ENCODE measurements at places on chromosomes 12 and 14. TPM values are rescaled to one million over a fixed set of nuclear protein-coding genes. Genes with fewer than 3 reads are reported as not detected.

DNA sequence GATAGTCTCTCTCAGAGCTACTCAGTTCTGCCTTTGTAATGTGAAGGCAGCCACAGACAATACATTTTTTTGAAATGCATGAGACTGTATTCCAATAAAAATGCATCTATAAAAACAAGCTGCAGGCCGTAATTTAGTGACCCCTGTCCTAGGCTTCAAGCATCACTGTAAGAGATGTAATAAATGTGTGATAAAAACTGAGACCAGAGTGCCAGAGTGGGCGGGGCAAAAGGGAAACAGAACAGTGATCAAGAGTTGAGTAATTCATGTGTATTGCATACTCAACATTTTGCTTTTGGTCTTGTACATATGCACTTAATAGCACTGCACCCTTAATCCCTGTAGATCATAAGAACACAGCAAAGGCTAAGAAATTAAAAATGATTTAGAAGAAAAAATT lies 743.5 kb downstream of the DIO2 start:
- no peak for DNase-seq

GRCh38 chr14:90109858-90110257 lies 48.1 kb downstream of the KCNK13 start:
- DNase-seq = no peak

DNA sequence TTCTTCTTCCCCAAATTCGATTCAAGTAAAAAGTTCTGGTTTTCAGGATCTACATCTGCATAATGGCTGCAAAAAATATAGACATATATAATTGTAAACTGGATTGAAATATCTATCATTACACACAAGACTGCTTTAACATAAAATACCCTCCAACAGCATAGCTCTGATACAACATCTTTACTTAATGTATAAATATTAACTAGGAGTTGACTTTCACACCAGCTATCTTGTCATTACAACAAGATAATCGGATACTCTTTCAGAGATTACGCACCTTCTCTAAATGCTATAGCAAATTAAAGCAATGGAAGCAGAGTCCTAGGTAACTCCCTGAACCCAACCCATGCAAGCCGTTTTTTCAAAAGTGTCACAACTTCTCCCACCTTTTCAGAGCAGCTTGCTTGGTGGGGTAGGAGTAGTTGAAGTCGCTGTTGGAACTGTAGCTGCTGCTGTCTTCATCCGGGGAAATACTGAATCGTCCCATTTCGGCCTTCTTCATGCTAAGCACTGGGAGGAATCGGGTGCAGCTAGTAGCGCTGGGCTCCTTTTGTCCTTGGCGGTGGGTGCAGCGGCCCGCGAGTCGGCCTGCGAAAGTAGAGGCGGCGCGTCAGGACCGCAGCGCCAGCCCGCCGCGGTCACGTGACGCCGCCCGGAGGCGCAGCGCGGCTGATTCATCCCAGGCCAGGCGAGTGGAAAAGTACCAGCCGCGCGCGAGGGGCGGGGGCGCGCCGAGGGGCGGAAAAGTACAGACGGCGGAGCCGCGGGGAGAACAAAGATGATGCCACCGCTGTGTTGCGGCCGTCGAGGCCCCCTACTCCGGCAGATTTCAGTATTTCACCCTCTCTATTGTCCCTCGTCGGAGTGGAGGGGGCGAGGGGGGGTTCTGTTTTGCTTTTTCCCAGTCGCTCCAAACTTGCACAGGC lies 1.5 kb downstream of the SLC38A2 start:
- DNase-seq = peak; percentile 85

- peak; percentile 13 for DNase-seq
Observed at GRCh38 chr14:31492759-31493498, 5.1 kb upstream of the GPR33 start.

DNA sequence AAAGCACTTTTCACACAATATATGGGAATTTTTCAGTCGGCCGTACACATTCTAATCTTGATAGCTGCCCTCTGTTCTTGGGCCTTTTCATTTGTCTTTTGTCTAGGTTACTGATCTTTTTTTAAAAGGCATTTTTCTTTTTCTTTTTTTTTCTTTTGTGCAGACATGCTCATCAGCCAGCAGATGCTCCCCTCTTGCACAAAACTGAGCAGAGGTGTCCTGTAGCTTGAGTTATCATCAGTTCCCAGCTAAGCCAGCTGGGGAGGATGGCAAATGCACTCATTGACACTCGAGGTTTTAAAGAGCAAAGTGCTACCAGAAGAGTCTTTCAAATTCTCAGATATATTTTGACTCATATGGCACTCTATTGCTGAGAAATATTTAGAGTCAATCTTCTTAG lies 913.9 kb upstream of the SEL1L start:
- DNase-seq = no peak

GRCh38 chr12:3165078-3165980 lies 88.2 kb downstream of the TSPAN9 start:
- no peak for DNase-seq

DNA sequence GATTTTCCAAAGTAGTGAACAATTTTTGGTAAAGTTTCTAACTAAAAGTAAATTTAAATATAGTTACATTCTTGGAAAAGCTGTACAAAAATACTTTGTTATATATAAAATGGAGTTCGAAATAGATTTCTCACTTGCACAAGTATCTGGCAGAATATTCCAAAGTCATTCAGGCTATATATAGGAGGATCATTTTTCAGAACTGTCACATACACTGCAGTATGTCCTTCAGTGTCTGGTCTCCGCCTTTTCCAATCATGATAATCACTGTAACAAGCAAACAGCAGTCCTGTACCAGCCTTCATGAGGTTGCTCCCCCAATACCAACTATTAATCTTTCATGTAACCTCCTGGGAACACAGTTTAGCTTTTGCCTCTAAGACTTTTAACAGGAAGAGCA lies 18.6 kb downstream of the TBK1 start:
- no peak for DNase-seq

DNA sequence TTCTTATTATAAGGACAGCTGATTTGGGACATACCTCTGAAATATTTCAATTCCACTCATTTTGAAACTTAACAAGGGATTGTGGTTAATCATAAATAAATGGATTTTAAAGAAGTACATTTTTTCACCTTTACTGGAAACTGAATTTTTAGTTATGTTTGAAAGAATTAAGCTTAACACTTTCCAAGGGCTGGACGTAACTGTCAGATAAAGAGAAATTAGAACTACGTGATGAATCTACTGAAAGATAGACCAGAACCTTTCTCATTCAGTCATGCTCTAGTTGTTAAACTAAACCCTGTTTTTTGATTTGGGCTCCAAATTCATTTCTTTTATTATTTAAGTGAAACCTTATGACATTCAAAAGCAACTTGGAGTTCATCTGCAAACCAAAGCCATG lies 1892.1 kb upstream of the SEL1L start:
- DNase-seq = no peak

DNA sequence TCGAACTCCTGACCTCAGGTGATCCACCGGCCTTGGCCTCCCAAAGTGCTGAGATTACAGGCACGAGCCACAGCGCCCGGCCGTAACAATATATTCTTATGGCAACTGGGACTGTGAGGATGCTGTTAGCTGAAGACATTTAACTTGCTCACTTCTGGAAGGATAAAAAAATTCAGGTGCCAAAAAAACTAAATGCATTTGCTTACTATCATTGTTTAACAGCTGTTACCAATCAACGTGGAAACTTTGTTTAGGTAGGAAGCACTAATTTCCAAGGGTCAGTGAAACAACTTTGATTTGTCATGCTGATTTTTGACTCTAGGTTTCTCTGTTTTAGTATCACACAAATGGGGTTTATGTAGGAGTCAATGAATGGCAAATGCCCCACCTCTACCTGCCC lies 297.3 kb downstream of the ERC1 start:
- no peak for DNase-seq

GRCh38 chr12:14768823-14769405 lies 34.4 kb downstream of the WBP11 start:
- DNase-seq = peak; percentile 54

- no peak for DNase-seq
Observed at GRCh38 chr14:104830781-104831180, 29.9 kb downstream of the ZBTB42 start.

GRCh38 chr12:10175846-10176636 lies 2.8 kb upstream of the TMEM52B start:
- DNase-seq = no peak

DNA sequence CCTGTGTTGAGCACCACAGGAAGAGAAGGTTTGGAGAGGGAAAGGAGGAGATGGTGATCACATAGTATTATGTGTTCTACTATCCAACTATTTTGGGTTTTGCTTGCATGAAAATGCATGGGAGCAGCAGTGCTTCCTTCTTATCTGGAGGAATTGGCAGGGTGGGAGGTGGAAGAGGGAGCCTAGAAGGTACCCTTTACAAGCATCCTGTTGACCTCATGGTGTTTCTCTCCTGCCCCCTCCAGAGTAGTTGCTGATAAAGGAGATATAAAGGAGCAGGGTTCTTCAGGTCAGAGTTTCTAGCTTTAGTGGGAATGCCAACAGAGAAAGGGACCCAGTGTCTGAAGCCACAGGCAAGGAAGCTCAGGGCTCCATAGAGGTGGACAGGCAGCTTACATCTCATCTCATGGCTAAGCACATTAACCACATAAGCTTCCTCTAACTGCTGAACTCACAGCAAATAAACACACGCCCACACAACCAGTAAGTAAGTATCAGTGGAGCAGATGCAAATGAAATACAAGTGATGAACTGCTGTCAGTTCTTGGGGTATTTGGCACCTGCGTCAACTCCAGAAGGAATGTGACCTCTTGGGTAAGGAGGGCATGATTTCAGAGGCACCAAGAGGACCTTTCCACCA lies 174.2 kb upstream of the SLC38A2 start:
- peak; percentile 65 for DNase-seq

- no peak for DNase-seq
Observed at GRCh38 chr12:81530352-81530751, 228.8 kb downstream of the PPFIA2 start.

GRCh38 chr12:101594700-101595099 lies at the start of gene MYBPC1:
MYBPC1 (plus strand) TSS chr12:101594971; CDS start chr12:101595071, 100 bp downstream.
- no peak for DNase-seq

GRCh38 chr12:108896336-108896735 lies 16.4 kb downstream of the DAO start:
- DNase-seq = no peak

DNA sequence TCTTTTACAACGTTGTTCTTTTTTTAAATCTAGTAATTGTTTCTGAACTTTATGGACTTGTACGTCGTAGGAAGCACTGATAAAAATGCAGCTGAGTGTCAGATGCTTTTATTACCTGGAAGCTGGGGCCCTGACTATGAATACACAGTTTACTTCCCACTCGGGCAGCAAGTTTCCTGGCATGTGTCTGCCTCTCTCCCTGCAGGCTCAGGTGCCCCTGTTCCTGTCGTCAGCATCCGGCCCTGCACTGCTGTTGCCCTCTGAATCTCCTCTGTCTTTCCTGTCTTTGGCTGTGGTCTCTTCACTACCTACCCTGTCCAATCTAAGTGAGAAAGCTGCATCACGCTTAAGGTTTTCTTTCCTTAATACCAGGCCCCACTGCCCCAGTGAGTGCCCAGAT lies 75.8 kb downstream of the PELI2 start:
- DNase-seq = no peak

GRCh38 chr14:100007254-100007653 lies 58.0 kb upstream of the EVL start:
- no peak for DNase-seq

GRCh38 chr12:45669792-45670191 lies 59.7 kb upstream of the ARID2 start:
- DNase-seq = peak; percentile 7

DNA sequence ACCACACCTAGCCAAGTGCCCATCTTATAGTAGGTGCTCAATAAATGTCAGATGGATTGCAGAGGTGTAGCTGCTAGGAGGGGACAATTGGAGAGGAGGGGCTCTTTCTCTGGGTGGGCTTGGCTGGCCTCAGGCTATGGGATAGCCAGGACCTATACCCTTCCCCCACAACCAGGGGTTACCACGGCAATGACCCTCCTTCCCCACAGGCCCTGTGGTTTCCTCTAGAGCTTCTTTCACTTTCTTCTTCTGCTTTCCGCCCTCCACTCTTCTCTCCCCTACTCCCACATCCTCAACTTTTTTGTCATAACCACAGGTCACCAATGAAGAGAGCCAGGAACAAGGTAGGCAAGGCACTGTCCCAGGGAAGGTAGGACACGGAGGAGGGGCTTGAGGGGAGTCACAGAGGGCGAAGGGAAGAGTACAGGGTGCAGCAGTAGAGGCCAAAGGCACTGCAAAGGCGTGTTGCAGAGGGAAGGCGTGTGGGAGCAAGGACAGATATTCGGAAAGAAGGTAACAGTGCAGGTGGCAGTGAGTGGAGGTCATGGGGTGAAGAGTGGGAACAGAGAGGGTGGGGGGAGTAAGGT lies 1.9 kb upstream of the ITGB7 start:
- no peak for DNase-seq

DNA sequence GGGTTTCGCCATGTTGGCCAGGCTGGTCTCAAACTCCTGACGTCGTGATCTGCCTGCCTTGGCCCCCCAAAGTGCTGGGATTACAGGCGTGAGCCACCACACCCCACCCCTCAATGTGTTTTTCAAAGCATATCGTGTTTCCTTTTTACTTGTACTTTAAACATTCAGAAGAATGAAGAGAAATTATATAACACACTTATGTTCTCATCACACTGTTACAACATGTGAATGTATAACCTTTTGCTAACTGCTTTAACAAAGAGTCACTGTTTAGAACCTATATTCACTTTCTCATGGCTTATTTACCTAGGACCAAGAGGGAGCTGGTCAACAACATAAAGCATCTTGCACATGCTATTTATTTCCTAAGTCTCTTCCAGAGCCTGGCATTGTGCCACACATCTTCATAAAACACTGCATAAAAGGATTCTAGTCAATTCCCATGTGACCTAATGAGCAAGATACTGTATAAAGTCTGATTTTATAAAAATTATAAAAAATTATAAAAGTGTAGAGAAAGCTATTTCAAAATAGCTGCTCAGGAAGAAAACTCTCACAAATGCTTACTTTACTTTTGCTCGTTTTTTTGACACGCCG lies 16.0 kb upstream of the ACTR6 start:
- no peak for DNase-seq

Gene ARMH4
- total RNA-seq = 0.91 TPM

Gene TAC3
- total RNA-seq = not detected

Gene TCL1B
- not detected for total RNA-seq

Gene NXPH4
- total RNA-seq = 3.1 TPM

Gene ZDHHC22
- 0.02 TPM for total RNA-seq

Gene CCDC177
- not detected for total RNA-seq

Gene STAC3
- not detected for total RNA-seq

Gene RESF1
- total RNA-seq = 29.8 TPM
